ENCODE measurements at places on chromosomes 13 and 19. TPM values are rescaled to one million over a fixed set of nuclear protein-coding genes. Genes with fewer than 3 reads are reported as not detected.

The PTGIR gene
- not detected for total RNA-seq

The EDDM13 gene
- total RNA-seq: not detected

The LYPD3 gene
- 0.22 TPM for total RNA-seq

The LRRC63 gene
- total RNA-seq: not detected

The ZNF610 gene
- total RNA-seq: not detected

The HSH2D gene
- total RNA-seq: 0.14 TPM

The KLF1 gene
- total RNA-seq: not detected

The PPAN gene
- total RNA-seq: 42.9 TPM

All from A549 treated with GW870086 at 1 μM for 4 hours (cell line).